ENCODE measurements at places on chromosomes 4 and X. TPM values are rescaled to one million over a fixed set of nuclear protein-coding genes. Genes with fewer than 3 reads are reported as not detected.

DNA sequence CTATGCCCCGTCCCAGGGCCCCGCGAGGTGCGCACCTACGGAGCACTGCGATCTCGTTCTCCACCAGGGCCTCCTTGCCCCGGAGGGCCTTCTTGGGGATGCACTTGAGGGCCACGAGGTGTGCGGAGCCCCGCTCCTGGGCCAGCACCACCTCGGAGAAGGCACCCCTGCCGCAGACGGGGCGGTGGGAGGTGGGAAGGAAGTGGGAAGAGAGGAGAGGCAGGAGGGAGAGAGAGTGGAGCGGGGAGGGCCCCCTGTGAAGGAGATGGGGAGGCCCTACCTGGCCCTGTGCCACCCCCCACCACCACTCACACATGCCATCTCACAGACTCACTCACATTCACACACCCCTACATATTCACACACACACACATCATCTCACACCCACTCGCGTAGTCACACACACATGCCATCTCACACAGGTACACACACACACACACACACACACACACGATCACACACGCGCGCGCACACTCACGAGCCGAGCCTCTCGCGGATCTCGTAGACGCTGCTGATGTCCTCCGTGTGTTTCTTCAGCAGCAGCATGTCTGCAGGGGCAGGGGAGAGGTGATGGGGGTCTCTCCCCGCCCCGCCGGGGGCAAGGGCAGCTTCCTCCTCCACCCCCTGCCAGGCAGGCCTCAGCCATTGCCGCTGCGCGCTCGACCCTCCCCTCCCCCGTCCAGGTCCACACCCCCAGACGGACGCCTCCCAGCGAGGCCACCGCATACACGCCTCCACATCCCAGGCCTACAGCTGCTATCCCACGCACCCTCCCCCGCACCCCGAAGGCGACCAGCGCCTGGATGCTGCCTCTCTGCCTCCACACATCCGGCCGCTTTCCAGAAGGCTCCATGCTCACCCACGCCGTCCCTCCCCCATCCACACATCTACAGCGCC is 834 bp downstream of the PNCK start:
- no peak for DNase-seq

DNA sequence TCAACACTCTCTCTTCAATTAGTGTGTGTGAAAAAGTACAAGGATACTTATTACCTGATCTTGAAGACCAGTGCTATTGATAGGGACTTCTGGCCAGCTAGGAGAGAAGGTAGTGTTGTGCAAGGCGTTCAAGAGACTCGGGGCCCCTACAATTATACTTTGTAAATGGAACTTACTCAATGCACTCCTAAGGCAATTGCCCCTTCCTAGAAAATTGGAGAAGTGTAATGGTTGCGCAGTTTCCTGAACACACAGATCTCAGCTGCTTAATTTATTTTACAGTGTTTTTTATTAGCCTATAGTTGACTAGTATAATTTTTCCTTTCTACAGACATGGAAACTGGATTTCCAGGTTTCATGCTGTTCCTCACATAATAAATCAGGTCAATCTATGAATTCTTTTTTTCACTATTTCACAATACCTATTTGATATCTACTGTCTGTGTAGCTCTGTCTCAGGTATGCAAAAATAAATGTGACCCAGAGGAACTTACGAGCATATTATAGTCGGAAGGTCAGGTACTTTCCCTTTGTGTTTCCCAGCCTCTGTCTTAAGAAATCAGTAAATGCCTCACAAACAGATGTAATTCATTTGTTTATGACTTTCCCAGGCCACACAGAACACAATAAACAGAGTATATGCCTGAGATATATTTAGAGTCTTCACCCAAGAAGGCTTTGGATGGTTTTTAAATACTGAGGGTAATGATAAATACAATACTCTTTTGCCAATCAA is 89.1 kb upstream of the TET2 start:
- DNase-seq = no peak

DNA sequence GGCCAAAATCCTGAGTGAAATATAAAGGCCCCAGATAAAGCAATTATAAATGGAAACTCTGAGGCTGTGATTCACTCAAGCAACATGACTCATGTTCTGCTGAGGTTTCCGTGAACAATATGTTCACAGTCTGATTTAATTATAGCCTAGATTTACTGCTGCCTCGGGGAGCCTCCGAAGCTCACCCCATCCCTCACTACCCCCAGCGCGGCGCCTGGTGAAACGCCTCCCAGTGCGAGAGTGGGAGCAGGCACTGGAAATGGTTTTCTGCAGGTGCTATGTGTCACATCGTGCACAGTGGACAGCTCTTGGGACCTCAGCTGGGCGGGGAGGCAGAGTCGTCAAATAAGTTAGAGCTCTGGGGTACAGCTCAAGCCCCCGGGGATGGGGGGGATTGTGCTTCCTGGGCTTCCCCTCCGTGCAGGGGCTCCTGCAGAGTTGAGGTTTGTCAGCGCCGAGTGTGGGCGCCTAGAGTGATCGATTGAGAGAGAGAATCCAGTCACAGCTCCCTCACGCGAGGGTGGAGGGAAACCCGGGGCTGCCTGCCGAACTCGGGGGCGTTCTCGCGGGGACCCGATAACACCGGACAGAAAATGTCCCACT is 110.6 kb downstream of the PHKA2 start:
- DNase-seq = no peak

DNA sequence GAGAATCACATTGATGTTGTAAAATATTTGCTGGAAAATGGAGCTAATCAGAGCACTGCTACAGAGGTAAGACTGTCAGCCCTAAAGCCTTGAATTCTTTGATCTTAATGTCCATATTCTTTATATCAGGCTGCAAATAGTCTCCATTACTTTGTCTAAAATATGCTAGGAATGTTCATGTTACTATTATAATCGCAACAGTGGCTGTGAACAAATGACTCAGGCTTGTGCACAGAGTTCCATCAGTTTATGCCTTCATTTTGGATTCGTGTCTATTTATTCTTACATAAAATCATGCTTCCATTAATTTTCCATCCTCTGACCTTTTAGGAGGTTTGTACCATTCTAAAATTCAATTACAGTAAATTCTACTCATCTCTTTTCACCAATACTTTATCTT is 182.7 kb downstream of the ANK2 start:
- DNase-seq = no peak

DNA sequence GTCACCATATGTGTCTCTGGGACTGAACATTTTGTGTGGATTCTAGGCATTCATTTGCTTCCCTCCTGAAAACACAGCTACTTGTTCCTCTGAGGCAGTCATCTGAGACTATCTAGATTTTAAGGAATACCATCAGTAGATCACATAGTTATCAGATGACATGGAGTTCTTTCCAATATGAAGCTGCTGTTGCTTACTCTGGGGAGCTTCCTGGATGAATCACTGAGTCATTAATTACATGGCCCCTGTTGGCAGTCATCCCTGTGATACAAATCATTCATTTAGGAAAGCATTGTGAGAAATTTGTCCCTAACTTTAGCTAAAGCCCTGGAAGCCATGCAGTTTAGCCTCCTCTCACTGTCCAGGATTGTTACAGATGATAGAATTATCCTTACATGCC is 98.2 kb upstream of the ARSJ start:
- DNase-seq = no peak

DNA sequence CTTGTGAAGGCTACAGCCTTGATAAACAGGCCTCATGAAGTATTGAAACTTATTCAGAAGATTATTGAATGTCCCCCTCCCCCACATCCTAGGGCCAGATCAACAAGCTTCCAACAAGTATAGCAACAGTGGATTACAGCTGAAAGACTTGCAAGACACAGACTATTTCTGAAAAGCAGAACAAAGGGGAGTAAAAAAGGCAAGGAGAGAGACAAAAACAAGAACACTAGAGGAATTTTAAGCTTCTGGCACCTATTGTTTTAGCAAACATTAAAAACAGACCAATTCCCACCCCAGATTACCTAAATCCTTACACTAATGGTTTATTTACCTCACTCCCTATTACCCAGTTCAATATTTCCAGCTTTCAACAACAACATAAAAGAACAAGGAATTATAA is 446.3 kb upstream of the FSTL5 start:
- DNase-seq = no peak

GRCh38 chrX:11259437-11259836 is 33.8 kb upstream of the AMELX start:
- no peak for DNase-seq

GRCh38 chrX:45972636-45973035 is 572.6 kb downstream of the ZNF674 start:
- DNase-seq = no peak

DNA sequence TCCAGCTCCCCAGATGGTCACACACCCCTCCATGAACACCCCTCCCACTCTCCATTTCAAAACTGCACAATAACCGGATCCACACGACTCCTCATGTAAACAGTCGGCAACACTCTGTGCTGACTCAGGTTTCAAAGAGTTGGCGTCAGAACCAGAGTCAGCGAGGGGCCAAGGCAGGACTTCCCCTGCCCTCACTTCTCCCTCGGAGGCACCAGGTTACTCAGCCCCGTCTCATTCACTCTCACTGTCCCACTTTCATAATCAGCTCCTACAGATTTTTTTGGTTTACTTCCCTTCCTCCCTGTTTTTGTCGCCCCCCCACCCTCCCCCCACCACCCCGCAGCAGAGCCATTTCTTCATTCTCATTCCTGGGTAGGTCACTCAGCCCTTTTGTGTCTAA is 2.7 kb upstream of the TIMP1 start:
- DNase-seq = no peak

DNA sequence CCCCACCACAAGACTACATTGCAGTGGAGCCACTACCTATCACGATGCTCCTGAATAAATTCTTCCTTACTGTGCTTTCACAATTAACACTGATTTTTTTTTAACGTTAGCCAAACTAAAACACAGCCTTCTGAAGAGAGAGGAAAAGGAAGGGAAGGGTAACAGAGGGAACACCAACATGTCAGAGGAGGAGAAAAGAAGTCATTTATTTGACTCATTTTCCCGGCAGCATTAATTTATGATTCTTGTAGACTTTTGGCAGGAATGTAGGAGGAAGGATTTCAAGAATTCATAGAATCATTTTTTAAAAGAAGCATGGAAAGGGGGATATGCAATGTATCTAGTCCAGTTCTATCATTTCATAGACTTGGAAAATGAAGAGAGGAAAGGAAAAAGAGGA is 74.3 kb upstream of the IQCM start:
- no peak for DNase-seq

GRCh38 chrX:87160435-87161010 is 357.1 kb upstream of the KLHL4 start:
- no peak for DNase-seq

- no peak for DNase-seq
These were observed 1056.7 kb downstream of the PCDH19 start for GRCh38 chrX:99353412-99353811.

DNA sequence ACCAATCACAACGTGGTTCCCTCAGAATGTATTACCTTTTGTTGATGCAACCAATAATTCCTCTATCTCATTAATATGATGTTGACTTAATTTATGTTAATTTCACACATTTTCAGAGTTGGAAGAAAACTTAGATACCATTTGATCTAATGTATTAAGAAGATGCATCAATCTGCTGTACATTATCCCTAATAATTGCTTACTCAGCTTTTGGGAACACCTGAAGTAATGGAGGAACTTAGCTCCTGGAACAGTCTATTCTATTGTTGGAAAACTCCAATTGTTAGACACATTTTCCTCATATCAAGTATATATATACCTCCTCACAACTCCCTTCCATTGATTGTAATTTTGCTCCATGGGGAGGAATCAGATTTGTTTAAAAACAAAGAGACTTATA is 38.9 kb downstream of the ZDHHC15 start:
- no peak for DNase-seq

DNA sequence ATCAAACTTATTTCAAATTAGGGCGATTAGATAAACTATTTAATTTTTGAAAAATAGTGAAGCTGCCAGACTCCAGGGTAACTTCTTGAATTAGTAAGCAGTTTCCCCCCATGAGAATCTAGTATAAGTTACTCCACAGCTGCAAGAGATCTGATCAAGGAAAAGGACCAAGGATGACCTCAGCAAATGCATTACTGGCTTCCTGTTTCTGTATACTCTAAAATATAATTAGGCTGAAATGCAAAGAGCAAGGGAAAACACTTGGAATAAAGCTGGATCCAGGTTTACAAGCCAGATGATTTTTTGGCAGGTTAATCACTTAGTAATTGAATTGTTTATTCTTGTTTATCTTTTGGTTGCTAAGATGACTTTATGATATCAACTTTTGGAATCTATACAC is 13.4 kb upstream of the P2RY10 start:
- DNase-seq = no peak

DNA sequence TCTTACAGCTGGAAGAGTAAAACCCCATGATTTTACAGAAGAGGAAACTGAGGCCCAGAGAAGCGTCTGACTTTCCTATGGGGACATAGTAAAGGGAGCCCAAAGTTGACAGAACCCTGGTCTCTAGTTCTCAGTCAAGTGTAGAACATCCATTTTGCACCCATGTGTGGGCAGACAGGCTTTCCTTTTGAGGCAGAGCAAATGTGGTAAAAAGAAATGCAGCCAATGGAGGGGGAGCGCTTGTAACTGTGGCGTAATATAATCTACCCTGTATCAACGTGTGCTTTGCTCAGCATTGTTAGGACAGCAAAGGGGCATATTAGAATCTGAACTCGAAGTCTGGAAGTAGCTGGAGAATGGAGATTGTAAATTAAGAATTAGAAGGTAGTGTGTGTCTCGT is 8.8 kb downstream of the MAMLD1 start:
- DNase-seq = no peak

DNA sequence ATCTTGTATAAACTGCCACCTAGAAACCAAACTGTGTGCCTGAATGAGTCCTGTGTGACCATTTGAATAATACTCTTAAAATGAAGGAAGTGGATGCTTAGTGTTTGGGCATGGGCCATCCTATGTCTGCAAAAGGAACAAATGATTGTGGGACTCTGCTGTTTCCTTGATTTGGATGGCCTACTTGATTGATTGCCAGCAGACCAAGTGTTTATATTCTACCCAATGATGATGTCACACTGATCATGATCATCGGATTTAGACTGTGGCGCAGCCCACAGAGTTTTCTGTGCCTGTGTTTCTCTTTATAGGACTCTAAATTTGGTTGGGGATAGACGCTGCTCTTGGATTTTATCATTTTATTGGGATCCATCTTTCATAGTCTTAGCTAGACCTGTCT is 4.4 kb downstream of the SEPTIN11 start:
- no peak for DNase-seq

Gene ZNF157
- 1.0 TPM for polyA plus RNA-seq

Gene PDGFRA
- 160 TPM for polyA plus RNA-seq

Gene ADAM29
- polyA plus RNA-seq = not detected

Gene LDB2
- polyA plus RNA-seq = 88.5 TPM

Gene ZNF595
- 17.4 TPM for polyA plus RNA-seq

Gene ANOS1
- polyA plus RNA-seq = 8.9 TPM

Gene MAGEB6B
- not detected for polyA plus RNA-seq

Data from renal cortex interstitium (tissue), 15 donors.